Naive thymus-derived CD4-positive, alpha-beta T cell (primary cell): ENCODE measurements at places on chromosomes 6 and 20.

- no peak for DNase-seq
Observed at GRCh38 chr6:103122766-103123601, 1729.5 kb downstream of the GRIK2 start.

- no peak for DNase-seq
Observed at GRCh38 chr6:25002326-25003091, 66.7 kb upstream of the RIPOR2 start.

- DNase-seq = no peak
Observed at GRCh38 chr20:965956-966355, 36.2 kb downstream of the RSPO4 start.

DNA sequence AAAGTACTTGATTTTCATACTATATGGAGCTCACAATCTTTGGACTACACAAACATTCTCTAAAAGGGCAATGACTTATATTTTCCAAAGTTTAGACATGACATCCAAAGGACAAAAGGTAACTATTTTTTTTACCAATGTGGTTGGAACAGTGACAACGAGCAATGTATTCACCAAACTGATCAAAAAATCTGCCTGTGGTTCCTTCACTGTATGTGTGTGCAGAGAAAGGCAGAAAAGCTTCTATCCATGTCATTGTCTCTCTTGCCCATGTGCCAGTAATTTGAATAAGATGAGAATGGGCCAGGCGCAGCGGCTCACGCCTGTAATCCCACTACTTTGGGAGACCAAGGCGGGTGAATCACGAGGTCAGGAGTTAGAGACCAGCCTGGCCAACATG lies 25.5 kb downstream of the MCUR1 start:
- no peak for DNase-seq

DNA sequence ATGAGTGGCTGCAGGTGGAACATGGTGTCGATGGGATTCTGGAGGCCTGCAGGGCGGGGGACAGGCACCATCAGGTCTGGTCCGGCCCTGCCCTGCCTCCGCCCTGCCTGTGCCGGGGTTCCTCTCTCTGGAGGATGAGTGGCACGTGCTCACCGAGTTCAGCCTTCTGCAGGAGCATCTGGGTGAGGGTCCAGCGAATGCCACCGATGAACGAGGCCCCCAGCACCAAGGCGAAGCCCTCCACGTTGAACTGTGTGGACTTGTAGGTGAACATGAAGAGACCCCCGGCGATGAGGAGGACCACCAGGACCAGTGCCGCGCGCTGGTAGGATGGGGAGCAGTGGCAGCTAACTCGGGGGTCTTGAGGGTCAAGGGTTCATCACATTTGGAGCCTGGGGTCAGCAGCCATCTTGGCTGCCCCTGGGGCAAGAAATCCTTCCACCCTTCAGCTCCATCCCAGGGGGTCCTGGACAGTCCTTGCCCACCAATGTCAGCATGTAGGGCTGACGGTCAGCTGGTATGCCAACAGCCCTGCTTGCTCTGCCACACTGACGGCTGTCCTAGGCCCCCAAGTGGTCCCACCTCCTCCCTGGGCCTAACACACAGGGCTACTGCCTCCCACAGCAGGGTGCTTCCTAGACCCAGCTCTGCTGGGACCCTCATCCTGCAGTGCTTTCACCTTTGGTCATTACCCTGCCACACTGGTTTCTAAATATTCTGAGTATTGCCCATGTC lies 46.8 kb upstream of the CDH22 start:
- DNase-seq = no peak
